CD4-positive, alpha-beta T cell treated with Interleukin-17A for 4 hours (primary cell): ENCODE measurements at places on chromosomes 1 and 21.

DNA sequence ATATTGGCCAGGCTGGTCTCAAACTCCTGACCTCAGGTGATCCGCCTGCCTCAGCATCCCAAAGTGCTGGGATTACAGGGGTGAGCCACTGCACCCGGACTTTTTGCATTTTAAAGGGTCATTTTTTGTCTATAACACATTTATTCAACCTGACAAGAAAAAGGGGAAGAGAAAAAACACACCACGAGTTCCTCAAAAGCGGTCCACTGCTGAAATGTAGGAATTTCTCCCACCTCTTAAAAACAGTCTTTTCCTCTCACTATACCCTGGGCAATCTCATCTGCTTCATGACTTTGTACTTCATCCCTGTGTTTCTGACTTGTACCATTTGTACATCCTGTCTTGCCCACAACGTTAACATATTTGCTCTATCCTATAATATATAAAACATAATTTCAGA is 413.3 kb upstream of the PTBP2 start:
- DNase-seq, result no peak

DNA sequence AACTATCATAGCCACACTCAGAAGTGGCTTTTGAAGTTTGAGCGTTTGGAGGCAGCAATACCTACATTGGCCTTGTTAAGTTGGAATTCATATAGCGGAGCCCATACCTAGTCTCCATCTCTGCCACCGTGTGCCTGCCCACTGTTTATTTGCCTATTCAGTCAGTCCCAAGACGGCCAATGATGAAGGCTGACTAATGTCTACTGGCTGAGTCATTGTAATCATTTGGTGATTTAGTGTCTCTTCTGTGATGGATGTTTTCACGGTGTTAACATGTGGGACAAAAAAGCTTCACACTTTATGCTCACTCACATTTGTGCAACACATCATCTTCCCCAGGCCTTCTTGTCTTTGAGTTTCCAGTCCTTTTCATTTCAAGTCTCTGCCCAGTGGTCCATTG is 92.6 kb upstream of the PBX1 start:
- DNase-seq, result no peak

DNA sequence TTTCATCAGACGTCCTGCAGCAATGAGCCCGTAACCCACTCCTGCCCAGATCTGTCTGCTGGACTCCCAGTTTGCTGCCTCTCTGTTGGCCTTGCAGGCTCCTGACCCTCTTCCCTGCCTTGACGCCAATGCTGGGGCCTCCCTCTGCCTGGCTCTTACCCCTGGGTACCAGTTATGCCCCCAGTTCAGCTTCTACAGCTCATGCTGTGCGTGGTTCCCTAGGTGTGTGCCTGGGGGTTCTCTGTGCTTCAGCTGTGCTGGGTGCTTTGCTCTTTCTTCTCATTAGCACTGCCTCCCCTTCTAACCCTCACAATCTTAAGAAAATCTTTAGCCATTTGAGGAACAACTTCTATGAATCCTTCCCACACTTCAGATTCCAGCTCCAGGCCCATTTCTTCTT is 151.4 kb downstream of the ZSCAN20 start:
- no peak for DNase-seq

- DNase-seq, result no peak
Observed at GRCh38 chr1:100626397-100626796, 88.5 kb downstream of the GPR88 start.

GRCh38 chr1:115181231-115181630 is 91.9 kb upstream of the TSPAN2 start:
- DNase-seq, result no peak

GRCh38 chr21:30984889-30985288 is 53.4 kb downstream of the KRTAP19-8 start:
- no peak for DNase-seq

DNA sequence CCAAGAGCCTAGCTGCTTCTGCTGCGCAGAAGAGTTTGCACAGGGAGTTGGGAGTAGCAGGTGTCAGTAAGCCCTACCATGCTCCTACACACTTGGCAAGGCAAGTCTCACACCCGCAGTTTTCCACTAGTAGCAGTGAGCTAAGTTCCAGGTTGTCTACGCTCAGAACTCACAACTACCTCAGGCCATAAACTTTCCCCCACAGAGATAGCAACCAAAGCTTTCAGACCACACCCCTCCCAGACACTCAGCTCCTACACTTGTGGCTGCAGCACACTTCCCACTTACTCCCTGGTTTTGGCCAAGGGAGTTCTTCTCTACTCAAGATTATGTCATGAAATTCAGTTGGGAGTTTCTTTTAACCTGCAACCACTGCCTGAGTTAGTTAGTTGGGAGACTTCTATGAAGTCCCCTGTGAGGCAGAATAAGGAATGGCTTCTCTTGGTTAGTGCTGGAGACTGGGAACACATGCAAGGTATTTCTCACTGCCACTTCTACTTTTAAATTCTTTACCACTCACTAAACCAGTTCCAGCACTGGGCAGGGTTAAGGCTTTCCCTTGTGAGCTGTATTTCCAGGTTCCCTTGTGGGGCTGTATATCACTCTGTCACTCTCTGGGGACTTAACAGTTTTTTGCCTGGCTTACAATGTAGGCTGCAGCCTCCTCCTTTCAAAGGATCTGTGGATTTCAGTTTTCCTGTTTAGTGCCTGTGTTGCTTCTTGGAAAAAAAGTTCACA is 18.3 kb upstream of the MAB21L3 start:
- no peak for DNase-seq
